ENCODE measurements at places on chromosomes 13 and 19.

GRCh38 chr19:10832939-10833296 is 3.1 kb downstream of the TMED1 start:
- DNase-seq = no peak

DNA sequence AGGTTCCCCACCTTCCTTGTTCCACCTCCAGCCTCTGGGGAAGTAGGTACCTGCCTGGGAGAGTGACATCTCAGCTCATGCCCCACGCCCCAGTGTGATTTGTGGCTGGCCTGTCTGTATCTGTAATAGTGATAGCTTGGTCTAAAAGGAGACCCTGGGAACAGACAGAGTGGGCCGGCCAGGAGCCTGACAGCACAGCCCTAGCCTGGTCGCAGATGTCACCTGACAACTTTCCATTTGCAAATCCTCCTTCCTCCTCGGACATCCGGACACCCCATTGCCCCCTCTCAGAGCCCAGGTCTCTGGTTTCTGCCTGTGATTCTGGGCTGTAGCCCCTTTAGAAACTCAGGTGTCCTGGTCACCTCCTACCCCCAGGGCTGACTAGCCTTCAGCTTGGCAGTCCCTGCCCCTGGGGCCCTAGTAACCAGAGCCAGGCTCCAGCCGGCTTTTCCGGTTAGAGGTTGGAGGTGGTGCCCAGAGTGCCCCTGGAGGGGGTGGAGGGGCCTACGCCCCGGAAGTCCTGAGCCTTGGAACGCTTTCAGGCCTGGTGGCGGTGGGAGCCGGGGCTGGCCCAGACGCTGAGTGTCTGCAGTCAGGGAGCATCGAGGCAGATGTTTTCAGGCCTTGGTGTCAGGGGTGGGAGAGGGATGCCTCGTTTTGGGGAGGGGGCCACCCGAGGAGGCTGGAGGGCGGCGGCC is 6.5 kb downstream of the LRRC8E start:
- no peak for DNase-seq

DNA sequence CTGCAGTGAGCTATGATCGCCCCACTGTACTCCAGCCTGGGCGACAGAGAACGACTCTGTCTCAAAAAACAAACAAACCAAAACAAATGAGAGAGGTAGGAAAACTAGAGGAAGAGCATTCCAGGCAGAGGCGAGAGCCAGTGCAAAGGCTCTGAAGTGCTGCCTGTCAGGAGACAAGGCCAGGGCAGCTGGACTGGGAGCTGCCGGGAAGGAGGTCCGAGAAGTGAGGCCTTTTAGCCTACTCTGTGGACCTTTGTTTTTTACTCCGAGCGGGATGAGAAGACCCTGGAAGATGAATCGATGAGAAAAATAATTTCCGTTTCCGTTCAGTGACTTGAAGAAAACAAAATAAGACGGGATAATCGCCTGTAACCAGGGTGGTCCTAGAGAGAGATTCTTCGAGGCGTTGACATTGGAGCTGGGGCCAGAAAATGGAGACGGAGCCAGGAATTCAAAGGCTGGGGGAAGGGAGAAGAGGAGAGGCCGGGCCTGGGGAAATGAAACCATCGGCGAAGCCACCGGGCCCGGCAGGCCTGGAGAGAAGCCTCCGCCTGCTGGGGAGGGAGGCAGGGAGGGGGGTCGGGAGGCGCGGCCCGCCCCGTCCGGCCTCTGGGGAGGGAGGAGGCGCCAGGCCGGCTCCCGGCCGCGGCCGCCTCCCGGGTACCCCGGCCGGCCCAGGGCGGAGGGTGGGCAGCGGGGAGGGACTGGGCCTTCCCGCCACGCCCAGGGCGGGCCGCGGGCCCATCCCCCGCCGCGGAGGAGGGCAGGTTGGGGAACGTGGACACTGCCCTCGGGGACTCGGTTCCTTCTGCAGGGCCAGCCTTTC is 7.8 kb upstream of the SERTAD1 start:
- DNase-seq = peak; percentile 61

DNA sequence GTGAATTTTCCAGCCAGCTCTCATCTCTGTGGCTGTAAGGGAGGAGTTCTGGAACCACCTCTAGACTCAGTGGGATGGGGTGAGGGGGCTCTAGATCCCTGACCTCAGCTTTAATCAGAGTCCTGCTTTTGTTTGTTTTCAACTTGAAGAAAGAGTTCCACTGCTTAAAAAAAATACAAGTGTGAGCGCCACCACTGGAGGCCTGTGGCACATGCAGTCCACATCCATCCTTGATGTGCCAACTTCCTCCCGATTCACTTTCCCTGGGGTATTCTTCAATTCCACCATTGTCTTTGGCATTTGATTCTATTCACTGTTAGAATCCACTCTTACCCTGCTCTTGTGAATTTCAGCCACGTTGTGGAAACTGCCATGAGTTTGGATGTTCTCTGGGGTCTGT is 62.4 kb upstream of the GJB6 start:
- DNase-seq = no peak

DNA sequence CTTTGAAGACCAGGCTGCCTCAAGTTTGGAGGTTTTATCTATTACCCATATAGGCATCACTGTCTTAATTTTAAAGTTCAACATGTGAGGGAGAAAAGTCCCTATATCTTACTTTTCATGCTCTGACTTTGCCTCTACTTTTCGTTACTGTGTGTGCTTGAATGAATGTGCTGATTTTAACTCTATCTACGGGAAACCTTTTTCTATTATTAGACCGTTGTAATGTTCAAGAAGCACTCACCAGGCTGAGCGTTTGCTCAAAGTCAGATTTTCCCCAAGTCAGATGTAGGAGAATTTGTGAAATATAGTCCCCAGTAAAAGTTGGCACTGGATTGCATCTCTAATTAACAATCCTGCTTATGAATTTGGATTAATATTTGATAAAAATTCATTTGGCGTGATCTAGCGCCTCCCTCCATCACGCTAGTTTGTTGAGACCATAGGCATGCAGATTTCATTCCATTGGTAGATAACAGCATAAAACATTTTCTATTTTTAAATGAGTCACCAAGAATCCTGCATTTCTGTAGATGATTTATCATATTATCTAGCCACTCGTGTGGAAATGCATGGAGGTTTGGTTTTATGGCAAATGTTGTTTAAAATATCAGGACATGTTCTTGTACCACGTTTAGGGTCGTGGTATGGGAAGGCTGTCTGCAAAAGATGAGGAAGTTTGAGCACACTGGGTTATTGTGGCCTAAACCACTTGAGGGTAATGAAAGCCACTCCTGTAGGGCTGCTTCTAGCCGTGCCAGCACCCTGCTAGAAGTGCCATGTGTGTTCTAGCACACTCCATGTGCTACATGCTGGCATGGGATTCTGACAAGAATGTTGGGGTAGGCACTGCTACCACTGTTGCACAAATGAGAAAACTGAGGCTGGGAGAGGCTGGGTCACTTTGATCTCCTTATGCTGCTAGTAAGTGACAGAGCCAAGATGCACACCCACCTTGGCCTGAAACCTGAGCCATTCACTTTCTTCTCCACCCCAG is 179.4 kb downstream of the FGF9 start:
- no peak for DNase-seq

DNA sequence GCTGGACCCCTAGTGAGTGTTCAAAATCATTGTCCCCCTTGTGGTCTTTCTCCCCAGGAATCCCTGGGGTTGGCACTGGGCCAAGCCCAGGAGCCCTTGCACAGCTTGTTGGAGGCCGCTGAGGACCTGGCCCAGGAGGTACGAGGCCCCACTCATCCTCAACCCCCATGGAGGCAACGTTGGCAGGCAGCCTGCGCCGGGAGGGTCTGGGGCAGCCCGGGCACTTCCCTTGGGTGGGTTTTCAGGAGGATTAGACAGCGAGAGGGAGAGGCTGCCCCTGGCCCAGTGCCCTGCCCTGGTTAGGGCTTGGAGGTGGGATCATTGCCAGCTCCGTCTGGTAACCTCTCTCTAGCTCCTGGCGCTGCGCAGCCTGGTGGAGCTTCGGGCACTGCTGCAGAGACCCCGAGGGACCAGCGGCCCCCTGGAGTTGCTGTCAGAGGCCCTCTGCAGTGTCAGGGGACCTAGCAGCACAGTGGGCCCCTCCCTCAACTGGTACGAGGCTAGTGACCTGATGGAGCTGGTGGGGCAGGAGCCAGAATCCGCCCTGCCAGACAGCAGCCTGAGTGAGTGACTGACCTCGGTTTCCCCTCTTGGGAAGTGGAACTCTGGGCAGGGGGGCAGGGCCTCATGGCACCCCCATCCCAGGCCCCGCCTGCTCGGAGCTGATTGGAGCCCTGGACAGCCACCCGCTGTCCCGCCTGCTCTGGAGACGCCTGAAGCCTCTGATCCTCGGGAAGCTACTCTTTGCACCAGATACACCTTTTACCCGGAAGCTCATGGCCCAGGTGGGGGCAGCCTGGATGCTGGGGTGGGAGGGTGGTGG is 3.0 kb downstream of the ABCA7 start:
- DNase-seq = no peak

DNA sequence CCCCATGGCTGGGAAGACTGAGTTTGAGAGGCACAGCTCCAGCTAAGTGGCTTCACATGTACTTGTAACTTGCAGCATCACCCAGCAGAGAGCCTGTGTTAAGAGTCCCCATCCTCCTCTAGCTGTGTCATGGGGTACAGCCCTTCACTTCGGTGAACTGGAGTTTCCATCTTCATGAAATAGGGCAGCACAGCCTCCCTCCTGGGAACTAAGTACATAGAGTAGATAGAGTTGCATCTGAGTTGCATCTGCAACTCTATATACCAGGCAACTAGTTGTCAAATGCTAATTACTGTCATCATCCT is 1.2 kb downstream of the PRDX2 start:
- no peak for DNase-seq

DNA sequence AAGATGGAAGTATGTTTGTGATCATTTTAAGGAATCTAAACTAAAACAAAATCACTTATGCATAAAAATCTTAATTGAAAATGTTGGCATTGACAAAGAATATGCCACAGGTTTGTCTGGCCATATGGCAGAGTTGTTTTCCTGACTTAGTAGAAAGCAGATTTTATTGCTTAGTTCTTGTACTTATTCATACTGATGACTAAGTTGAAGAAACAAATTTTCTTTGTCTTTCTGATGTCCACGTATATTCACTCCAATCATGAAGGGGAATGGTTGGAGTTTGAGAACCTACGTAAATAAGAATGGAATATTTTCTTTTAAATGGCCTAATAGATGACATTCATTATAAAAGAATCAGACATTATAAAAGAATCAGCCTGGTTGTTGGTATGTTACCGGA is 8.0 kb upstream of the GPC6 start:
- no peak for DNase-seq

DNA sequence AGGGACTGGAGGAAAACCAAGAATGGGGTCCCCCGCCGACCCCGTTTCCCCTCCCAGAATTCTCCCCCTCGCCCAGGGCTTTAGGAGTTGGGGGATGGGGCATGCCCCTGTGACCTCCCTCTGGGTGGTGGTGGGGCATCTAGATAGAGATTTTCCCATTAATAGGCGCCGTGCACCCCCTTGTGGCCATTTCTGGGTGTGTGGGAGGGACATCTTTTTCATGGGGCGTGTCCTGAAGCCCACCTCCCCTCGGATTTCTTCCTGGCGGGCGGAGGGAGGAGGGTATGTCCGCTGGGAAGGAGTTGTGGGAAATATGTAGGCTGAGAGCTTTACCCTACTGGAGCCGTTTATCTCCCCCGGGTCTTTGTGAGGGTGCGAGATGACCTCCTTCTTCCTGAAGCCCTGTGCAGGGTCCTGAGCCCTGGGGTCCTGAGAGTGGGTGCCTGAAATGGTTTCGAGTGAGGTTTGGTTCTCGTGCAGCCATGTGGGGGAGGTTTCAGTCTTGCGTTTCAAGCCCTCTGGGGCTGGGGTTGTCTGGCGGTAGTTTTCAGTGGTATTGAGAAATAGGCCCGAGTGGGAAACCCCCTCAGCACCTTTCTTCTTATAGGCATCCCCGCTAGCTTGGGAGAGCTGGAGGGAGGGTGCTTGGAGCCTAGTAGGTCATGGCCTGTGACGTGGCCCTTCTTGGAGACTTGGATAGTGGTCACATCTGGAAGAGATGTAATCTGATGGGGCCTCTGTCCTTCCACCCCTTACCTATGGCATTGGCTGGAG is 1.0 kb downstream of the PRMT1 start:
- peak; percentile 82 for DNase-seq

- DNase-seq = no peak
Observed at GRCh38 chr13:45933203-45933908, 81.8 kb upstream of the SIAH3 start.

- no peak for DNase-seq
Observed at GRCh38 chr19:44846455-44847143, 502 bp downstream of the NECTIN2 start.

- no peak for DNase-seq
Observed at GRCh38 chr19:743168-743687, 7.7 kb upstream of the MISP start.

- DNase-seq = peak; percentile 10
Observed at GRCh38 chr19:45172173-45172572, 5.9 kb downstream of the TRAPPC6A start.

- DNase-seq = no peak
Observed at GRCh38 chr19:17078920-17079709, 3.5 kb downstream of the MYO9B start.

DNA sequence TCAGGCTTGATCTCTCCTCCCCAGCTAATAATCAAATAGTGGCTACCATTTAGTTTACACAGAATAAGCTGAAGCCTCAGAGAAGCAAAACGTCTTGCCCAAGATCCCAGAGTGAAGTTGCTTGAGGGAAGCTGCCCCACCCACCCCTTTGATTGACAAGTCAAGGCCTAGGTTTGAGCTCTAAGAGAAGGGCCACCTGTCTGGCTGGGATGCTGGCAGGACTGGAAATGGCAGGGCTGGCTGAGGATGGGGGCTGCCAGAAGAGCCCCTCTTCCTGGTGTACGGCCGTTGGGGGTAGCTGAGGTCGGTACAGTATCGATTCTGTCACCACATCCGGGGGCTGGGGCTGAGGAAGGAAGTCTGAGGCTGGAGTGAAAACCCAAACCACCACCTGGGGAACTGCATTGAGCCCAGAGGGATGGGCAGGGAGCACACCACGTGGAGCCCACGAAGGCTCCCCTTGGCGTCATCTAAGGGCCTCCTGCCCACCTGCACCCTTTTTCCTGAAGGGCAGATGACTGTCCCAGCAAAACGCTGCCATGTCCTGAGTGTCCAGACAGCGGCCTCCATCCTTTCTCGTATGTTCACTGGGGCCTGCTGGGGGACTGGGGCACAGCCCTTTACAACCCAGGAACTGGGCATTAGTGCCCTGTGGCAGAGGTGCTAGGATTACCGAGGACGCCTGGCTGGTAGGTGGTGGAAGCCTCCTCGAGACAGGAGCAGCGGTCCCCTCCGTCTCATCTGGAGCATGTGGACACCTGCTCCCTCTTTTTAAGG is 1.4 kb upstream of the PRKD2 start:
- peak; percentile 77 for DNase-seq

GRCh38 chr13:20713751-20714150 is 10.3 kb downstream of the IL17D start:
- no peak for DNase-seq

DNA sequence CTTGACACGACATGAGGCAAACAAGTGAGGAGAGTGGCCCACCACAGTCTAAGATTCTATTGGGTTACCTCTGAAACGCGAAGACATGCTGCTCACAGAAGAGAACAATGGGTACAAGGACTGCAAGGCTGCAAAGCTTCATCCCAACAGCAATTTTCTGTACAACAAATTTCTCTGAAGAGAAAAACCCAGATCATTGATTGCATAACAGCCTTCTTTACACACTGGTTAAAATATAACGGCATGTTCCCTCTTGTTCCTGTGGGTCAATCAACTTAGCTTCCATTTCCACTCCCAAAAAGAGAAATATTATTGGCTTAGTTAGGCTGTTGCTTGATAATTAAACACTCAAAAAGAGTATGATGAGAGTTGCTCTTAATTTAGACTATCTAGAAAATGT is at the start of gene CPB2:
Gene CPB2, minus strand, starts transcription at position 166 of the 400 bp plus-strand sequence. Its CDS starts 24 bp downstream, at position 142.
- no peak for DNase-seq
